ENCODE measurements at places on chromosomes 4 and X.

- no peak for DNase-seq
Measured at GRCh38 chrX:45709381-45709780, 508.7 kb upstream of the DIPK2B start.

GRCh38 chrX:83504721-83505479, 3.2 kb upstream of the POU3F4 start:
- DNase-seq, result no peak

- DNase-seq, result no peak
Measured at GRCh38 chr4:83219344-83220331, 65.0 kb downstream of the COQ2 start.

DNA sequence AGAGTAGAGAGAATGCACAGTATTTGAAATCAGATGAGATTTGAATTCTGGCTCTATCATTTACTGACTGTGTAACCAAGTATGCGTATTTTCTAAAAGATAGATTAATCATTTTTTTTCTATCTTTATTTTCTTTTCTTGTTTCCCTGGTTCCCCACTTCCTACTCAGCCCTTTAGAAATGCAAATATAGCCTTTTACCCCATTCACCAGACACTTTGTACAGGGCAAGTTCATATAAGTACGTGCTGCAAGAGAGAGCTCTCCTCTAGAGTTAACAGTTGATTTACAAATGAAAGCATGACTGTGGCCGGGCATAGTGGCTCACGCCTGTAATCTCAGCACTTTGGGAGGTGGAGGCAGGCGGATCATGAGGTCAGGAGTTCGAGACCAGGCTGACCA, 17.8 kb upstream of the TDO2 start:
- no peak for DNase-seq

- no peak for DNase-seq
Measured at GRCh38 chr4:84855774-84856173, 110.7 kb downstream of the WDFY3 start.

DNA sequence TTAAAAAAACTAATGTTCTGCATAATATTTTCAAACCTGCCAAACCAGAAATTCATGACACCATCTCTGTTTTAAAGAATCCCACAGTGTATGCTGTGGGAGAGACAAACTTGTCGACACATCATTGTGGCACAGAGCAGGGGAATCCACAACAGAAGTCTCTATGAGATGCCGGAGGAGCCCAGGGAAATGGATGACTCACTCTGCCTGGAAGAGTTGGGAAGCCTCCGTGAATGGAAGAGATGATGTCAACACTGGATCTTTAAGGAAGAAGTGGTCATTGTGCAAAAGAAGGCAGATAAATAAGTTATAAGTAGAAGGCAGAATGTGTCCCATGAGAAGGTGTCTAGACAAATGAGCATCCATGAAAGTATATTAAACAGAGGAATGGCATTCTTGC, 595.1 kb downstream of the RAB28 start:
- no peak for DNase-seq

- DNase-seq, result no peak
Measured at GRCh38 chr4:158811216-158811540, 42.4 kb downstream of the FNIP2 start.

DNA sequence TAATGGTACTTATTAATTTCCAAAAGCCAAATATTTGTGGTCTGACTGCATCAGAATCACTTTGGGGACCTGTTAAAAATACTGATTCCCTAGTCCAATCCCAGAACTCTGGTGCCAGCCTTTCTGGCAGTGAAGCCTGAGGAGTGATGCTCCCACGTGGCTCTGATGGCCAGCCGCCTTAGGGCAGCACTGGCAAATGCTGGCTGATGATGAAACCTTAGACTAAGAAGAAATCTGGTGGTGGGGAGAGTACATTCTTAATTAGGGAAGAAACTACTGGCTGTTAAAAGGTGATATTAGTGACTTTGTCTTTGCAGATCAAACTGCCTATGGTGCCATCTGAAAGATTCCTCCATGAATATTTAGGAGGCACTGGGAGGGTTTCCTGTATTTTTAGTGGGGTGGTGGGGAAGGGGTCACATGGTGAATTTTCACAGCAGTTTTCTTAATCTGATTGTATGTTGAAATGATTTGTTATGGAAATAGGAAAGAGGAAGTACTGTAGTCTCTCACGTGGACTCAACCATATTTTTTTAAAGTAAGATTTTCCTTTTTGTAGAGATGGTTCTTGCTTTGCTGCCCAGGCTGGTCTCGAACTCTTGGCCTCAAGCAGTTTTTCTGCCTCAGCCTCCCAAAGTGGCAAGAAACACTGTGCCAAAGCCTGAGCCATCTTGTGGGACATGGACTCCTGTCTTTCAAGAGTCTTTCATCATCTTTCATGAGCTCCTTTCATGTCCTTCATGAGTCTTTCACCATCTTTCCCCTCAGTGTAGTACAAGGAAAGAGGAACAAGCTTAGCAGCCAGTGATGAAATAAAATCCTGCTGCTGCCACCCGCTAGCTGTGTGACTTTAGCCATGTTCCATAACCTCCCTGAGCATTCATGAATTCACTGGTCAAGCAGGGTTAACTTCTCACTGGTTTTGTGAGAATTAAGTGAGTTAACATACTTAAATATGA, 90.8 kb downstream of the ZNF330 start:
- DNase-seq, result no peak

GRCh38 chr4:144905286-144905685, 192.7 kb downstream of the ANAPC10 start:
- DNase-seq, result no peak

- no peak for DNase-seq
Measured at GRCh38 chrX:16852617-16853179, 17.5 kb downstream of the RBBP7 start.

DNA sequence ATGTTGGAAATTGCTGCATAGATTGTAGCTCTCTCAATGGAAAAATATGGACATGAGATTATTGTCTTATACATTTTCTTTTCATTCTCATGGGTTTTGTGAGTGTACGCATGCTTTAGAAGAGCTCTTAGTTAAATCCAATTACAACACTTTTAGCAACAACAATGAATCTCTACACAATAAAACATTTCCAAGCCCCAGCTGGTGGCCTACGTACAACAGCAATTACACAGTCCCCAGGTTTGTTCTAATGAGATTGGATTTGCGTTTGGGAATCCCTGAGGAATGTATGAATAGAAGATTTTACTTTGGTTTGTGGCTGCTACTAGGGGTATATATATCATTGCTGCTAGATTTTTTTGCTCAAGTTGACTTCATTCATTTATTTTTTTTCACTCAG, 98.6 kb downstream of the FHDC1 start:
- DNase-seq, result no peak

DNA sequence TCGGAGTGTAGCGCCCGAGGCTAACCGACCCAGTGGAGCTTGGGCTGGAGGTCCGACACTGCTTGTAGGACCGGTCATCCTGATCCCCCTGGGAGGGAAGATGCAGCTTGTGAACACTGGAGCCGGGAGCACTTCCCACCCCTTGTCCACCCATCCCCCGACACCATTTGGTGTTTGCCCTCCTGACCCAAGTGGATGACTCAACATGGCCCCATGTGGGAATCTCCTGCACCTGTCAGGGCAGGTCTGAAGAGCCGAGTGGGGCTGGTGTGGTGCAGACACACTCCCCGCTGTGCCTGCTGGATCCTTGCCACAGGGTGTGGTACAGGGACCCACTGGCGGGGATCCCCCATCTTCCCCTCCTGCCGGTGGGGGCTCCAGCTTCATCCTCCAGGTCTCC, 90.0 kb upstream of the AFAP1 start:
- DNase-seq, result no peak

DNA sequence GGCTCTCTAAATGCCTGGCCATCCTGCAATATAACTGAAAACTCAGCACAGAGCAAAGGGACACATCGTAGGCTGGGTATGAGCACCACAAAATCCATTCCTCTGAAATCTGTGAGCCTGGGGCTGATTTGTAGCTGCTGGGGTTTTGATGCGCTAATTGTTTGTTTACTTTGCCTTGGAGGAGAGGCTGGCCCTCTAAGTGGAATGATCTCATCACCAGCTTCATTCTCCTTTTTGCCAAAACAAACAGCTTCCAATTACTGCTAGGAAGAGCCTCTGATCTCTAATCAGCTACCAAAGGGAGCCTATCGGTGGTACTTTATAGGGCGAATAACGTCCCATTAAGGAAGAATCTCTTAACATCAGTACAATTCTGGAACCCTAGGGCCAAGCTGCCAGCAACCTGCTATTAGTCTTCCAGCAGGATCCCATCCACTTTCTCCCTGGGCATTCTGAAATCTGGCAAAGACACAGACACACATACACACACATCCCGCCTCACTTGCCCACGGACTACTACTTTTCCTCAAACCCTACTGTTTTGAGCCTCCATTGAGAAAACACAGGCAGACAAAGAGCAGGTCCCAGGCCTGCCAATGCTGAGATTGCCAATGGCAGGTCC, 5.8 kb downstream of the ANOS1 start:
- no peak for DNase-seq

DNA sequence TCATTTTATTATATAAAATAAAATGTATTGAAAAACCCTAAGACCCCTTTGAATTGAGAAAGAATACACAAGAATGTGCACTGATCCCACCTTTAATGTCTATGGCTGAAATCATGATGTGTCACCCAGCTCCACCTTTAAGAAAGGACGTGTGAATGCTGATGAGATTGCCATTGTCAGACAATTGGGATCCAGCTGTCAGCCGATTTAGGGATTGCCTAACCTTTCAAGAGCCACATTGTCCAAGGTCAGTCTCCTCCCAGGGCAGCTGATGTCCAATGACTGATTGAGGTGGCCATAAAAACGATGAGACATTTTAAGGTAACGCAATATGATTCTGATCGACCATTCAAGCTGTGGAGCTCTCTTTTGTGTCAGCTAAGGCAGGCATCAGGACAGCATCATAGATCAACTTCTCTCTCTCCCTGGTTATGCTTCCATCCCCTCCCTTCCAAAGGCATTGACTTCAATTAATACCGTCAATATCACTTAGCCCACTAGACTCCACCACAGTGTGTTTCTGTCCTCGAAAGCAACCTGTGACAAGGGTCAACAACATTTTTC, 1676.4 kb downstream of the PCDH7 start:
- no peak for DNase-seq

GRCh38 chr4:7414046-7414445, 20.7 kb downstream of the PSAPL1 start:
- no peak for DNase-seq

- no peak for DNase-seq
Measured at GRCh38 chr4:88196013-88196365, 37.5 kb upstream of the ABCG2 start.

DNA sequence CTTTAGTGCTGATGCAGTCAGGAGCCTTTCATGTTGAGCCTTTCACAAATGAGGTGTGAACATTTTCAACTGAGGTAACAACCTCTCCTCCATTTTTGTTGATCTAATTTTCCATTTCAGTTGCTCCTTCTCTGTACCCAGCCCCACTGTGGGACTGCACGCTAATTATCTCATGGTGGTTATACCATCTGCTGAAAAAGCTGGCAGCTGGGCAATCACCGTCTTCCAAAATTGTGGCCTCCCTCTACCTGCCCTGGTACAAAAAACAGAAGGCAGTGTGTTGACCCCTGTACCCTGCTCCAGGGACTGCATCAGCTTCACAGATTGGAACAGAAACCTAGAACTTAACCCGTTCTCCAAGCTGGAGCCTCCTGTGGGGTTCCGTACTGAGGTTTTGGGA, 72.4 kb upstream of the LONRF3 start:
- no peak for DNase-seq

DNA sequence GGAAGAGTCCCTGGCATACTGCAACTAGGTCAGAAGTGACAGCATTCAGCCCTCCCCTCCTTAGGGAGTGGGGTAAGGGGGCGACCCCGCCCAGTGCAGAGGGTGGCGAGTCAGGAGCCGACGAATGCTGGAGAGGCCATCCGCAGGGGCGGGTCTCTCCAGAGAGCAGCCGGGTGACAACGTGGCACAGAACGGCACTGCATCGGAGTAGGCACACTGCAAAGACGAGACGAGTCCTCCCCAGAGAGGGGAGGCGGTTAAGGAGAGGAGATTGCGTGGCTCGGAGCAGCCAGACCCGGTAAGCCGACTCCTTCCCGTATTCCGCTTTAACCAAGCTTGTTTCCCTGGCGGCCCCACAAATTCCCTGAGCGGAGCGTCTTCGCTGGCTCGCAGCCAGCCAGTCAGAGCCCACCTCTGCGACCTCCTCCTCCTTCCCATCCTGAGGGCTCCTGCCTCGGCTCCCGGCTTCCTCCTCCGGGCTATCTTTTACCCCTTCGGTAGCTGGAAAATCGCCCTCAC, 54.9 kb downstream of the LINC00632 start:
- no peak for DNase-seq

GRCh38 chrX:48965959-48966358, 5.7 kb downstream of the KCND1 start:
- DNase-seq, result no peak

- no peak for DNase-seq
Measured at GRCh38 chr4:73947239-73947985, 34.4 kb downstream of the PF4 start.

- no peak for DNase-seq
Measured at GRCh38 chr4:54726907-54727306, 69.2 kb downstream of the KIT start.

DNA sequence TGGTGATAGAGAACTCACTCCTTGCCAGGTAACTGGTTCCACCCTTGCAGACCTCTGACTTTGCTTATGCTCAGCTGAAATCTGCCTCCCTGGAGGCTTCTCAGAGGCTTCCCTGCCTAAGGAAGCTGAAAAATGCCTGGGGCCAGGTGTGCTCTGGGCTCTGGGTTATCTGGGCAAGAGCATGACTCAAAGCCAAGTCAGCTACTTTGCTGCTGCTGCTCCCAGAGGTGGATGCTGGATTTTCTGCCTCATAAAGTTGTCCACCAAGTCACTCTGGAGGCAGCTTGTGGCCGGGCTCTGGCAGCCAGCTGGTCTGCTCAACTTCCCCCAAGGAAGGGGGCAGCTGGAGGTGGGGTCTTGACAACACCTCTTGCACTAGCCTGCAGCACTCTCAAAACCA, 132.7 kb downstream of the PJA1 start:
- no peak for DNase-seq

DNA sequence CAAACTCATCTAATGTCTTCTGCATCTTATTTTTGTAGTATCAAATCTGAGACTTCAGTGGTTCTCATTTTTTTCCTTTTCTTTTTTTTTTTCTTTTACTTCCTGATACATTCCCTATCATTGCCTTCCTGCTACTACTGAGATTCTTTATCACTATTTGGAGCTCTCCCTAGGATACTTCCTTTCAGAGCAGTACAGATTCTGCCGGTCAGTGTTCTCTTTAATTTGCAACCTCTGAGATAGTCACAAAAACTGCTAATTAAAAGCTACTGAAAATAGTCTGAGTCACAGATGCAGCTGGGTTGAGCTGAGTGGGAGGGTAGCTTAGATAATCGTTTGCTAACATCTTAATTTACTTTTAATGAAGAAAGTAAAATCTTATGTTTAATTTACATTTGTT, 1279.7 kb downstream of the ARAP2 start:
- DNase-seq, result no peak

DNA sequence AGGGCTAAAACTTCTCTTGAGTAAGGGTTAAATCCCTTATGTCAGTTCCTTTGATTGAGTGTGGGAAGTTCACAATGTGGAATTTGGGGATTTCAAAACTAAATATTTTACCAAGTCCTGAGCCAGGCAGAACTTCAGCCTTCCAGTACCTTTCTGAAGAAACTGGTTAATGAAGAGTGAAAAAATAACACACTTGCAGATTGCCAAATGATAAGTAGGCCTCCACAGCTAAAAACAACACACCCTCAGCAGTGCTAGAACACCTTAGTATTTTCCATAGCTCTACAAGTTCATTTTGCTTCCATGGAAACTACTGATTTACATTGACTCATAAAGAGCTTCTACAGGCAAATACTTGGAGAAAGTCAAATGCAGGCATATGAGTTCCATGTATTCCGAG, 326.8 kb downstream of the ZNF674 start:
- DNase-seq, result no peak

All from Panc1 (cell line).